ENCODE measurements at places on chromosomes 5 and 9. TPM values are rescaled to one million over a fixed set of nuclear protein-coding genes. Genes with fewer than 3 reads are reported as not detected.

NSG2 gene
- not detected for polyA plus RNA-seq

HRCT1 gene
- 12.7 TPM for polyA plus RNA-seq

MAN2A1 gene
- polyA plus RNA-seq, result 10.6 TPM

ZBTB6 gene
- polyA plus RNA-seq, result 4.4 TPM

PPP6C gene
- 37.8 TPM for polyA plus RNA-seq

CDH6 gene
- polyA plus RNA-seq, result under 0.01 TPM

PTGR1 gene
- polyA plus RNA-seq, result 59.6 TPM

FOXD4L3 gene
- 0.03 TPM for polyA plus RNA-seq

SH3GL2 gene
- polyA plus RNA-seq, result 0.76 TPM

SMIM33 gene
- polyA plus RNA-seq, result 4.7 TPM

DNAH5 gene
- polyA plus RNA-seq, result 0.04 TPM

IL9 gene
- polyA plus RNA-seq, result not detected

OR13D1 gene
- not detected for polyA plus RNA-seq

GRCh38 chr9:4335631-4336030 lies 35.8 kb upstream of the GLIS3 start:
- H3K27ac ChIP-seq, result no peak overlapping the region
- H3K4me1 ChIP-seq, result no peaks in the 10 kb centered on the region
- no peaks in the 10 kb centered on the region for H3K36me3 ChIP-seq

GRCh38 chr5:133944263-133945185 lies 23.9 kb downstream of the C5orf15 start:
- H3K27me3 ChIP-seq, result no peaks in the 10 kb centered on the region
- no peak overlapping the region for H3K4me3 ChIP-seq
- H3K36me3 ChIP-seq, result no peaks in the 10 kb centered on the region
- DNase-seq, result no peak
- no peak overlapping the region for H3K27ac ChIP-seq

DNA sequence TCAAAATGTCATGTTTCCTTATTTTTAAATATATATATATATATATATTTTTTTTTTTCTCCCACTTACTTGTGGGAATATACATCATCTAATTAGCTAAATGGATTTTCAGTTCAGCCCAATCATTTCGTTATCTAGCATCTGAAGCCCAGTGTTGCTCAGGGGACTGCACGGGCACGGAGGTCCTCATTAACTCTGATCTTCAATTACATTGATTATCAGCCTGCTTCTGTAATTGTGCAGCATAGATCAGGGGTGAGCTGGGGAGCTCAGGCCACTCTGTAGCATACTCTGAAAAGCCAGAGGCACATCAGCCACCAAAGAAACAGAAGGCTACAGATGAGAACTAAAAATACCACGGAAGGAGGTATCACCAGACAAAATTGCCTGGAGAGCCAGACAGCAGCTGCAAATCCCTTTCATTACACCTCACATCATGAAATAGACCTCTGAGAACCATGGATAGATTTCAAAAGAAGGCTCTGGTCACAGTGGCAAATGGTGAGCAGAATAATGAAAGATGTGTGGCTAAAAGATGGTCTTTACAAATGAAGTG lies 326.4 kb downstream of the TRIM32 start:
- no peak overlapping the region for H3K4me3 ChIP-seq
- H3K27me3 ChIP-seq, result no peaks in the 10 kb centered on the region
- no peaks in the 10 kb centered on the region for H3K4me1 ChIP-seq

- H3K27ac ChIP-seq, result no peak overlapping the region
- no peaks in the 10 kb centered on the region for H3K27me3 ChIP-seq
- no peaks in the 10 kb centered on the region for H3K4me1 ChIP-seq
- no peaks in the 10 kb centered on the region for H3K36me3 ChIP-seq
- no peak overlapping the region for H3K4me3 ChIP-seq
Measured at GRCh38 chr9:30622561-30622960, 1761.9 kb upstream of the ACO1 start.

DNA sequence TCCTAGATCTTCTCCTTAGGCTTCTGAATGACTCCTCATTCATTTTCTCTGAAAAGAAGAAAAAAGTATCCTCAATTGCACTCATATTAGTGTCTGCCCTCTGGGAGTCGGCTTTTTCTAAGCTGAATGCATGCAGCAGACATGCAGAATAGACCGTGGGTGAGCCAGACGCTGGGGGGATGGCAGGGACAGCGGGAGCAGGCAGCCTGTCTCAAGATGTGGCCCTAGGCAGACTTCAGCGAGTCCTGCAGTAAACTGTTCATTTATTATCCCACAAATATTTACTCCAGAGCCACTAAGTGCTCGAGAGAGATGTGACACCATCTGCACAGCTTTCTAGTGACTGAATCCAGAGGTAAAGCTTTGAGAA lies 164.9 kb upstream of the RAI14 start:
- H3K27ac ChIP-seq, result peak overlapping the region; percentile 64
- H3K4me1 ChIP-seq, result peaks cover 32% of the 10 kb centered on the region
- H3K36me3 ChIP-seq, result no peaks in the 10 kb centered on the region
- no peak overlapping the region for H3K4me3 ChIP-seq
- H3K27me3 ChIP-seq, result no peaks in the 10 kb centered on the region

DNA sequence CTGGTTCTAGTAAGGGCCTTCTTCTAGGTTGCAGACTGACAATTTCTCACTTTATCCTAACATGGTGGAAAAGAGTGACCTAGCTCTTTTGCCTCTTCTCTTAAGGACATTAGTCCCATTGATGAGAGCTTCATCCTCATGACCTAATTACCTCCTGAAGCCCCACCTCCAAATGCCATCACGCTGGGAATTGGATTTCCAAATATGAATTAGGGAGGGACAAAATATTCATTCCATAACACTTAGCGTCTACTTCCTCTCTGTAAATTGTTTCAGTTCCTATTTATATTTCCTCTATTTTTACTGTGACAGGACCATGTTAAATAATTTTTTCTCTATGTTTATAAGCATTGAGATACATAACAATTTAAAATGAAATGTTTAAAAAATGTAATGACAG lies 408.8 kb downstream of the CDH10 start:
- no peak for DNase-seq
- no peaks in the 10 kb centered on the region for H3K36me3 ChIP-seq
- no peak overlapping the region for H3K27ac ChIP-seq
- H3K4me3 ChIP-seq, result no peak overlapping the region
- H3K4me1 ChIP-seq, result no peaks in the 10 kb centered on the region
- no peaks in the 10 kb centered on the region for H3K27me3 ChIP-seq

GRCh38 chr9:135307300-135307699 lies 172.3 kb upstream of the PPP1R26 start:
- H3K36me3 ChIP-seq, result no peaks in the 10 kb centered on the region
- no peaks in the 10 kb centered on the region for H3K4me1 ChIP-seq
- H3K4me3 ChIP-seq, result no peak overlapping the region
- peaks cover 9% of the 10 kb centered on the region for H3K27me3 ChIP-seq

GRCh38 chr9:37574241-37574721 lies 1.9 kb downstream of the FBXO10 start:
- H3K4me1 ChIP-seq, result no peaks in the 10 kb centered on the region
- no peak for DNase-seq
- H3K4me3 ChIP-seq, result peak overlapping the region; percentile 71
- H3K27me3 ChIP-seq, result no peaks in the 10 kb centered on the region
- peak overlapping the region; percentile 97 for H3K27ac ChIP-seq
- no peaks in the 10 kb centered on the region for H3K36me3 ChIP-seq

DNA sequence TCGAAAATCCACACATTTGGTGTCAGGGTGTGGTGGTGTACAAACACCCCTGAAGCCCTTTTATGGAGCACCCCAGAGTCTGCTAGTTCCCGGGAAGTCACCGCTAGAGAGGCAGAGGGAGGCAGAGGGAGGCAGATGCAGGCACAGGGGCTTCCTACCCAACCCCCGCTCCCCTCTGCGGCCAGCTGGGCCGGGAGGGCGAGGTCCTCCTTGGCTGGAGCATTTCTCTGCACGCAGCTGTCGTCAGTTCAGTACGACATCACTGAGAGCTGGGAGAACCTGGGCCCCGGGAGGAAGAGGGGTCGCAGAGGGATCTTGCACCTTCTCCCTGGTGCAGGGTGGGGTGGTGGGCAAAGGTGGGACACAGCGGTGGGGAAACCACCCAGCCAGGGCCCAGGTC lies 15.8 kb upstream of the UBAC1 start:
- no peak overlapping the region for H3K4me3 ChIP-seq
- no peaks in the 10 kb centered on the region for H3K36me3 ChIP-seq
- no peaks in the 10 kb centered on the region for H3K4me1 ChIP-seq
- no peak for DNase-seq

DNA sequence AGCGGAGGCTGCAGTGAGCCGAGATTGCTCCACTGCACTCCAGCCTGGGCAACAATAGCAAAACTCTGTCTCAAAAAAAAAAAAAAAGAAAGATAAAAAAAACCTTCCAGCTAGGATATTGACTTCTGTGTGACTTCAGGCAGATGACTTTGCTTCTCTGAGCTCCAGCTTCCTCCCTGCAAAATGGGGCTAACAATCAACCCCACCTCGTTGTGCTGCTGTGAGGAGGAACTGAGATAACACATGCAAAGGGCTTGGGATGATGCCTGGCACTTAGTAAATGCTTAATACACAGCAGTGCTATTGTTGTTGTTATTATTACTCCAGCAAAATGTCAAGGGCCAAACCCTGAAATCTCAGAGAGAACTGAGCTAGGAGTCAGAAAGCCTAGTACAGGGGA lies 3.5 kb upstream of the CDX1 start:
- peaks cover 19% of the 10 kb centered on the region for H3K27me3 ChIP-seq
- peak overlapping the region; percentile 47 for H3K27ac ChIP-seq
- DNase-seq, result no peak
- H3K36me3 ChIP-seq, result no peaks in the 10 kb centered on the region
- H3K4me3 ChIP-seq, result no peak overlapping the region
- H3K4me1 ChIP-seq, result peaks cover 16% of the 10 kb centered on the region

DNA sequence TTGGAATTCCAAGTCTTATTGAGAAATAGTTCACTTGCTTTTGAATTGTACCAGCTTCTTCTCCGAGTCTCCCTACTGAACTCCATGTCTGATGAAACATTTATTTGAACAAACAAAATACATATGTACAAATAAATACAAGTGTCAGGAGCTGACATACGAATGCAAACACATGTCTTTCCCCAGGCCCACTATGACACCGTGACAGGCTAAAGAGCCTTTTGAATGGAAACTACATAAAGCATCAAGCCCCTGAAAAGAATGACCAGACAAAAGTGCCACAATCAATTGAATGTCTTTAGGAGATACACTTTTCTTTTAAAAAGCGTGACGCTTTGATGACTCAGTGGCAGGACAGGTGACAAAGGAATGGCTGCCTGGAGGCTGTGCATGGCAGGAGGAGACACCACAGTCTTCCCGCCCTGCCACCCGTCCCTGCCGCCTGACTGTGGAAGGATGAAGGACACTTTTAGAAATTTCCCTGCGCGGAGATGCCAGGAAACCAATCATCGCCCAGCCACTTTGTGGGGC lies 112.4 kb upstream of the BNC2 start:
- H3K36me3 ChIP-seq, result no peaks in the 10 kb centered on the region
- DNase-seq, result no peak
- H3K4me1 ChIP-seq, result no peaks in the 10 kb centered on the region
- H3K4me3 ChIP-seq, result no peak overlapping the region
- H3K27ac ChIP-seq, result no peak overlapping the region
- H3K27me3 ChIP-seq, result no peaks in the 10 kb centered on the region

GRCh38 chr9:31799953-31800609 lies 584.4 kb upstream of the ACO1 start:
- H3K4me3 ChIP-seq, result no peak overlapping the region
- no peaks in the 10 kb centered on the region for H3K4me1 ChIP-seq
- no peaks in the 10 kb centered on the region for H3K27me3 ChIP-seq

GRCh38 chr5:174358276-174358675 lies 312.8 kb downstream of the NSG2 start:
- H3K36me3 ChIP-seq, result no peaks in the 10 kb centered on the region
- no peaks in the 10 kb centered on the region for H3K4me1 ChIP-seq
- no peak overlapping the region for H3K4me3 ChIP-seq
- DNase-seq, result no peak
- H3K27me3 ChIP-seq, result no peaks in the 10 kb centered on the region

DNA sequence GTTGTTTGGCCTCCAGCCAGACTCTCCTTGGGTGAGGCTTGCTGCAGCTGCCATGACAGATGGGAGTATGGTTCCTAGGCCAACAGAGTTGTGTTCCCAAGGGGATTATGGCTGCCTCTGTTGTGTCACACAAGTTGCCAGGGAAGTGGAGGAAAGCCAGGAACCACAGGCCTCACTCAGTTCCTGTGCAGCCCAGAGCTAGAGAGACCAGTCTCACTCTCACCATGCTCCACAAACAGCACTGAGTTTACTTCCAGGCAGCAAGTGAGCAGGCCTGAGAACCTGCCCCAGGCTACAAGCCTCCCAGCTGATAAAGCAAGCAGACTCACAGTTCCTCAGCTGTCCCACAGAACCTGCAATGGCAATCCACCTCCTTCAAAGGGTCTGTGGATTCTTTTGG lies 273.6 kb upstream of the TAS2R1 start:
- H3K4me3 ChIP-seq, result no peak overlapping the region
- no peaks in the 10 kb centered on the region for H3K4me1 ChIP-seq
- DNase-seq, result no peak
- no peaks in the 10 kb centered on the region for H3K27me3 ChIP-seq
- no peak overlapping the region for H3K27ac ChIP-seq

DNA sequence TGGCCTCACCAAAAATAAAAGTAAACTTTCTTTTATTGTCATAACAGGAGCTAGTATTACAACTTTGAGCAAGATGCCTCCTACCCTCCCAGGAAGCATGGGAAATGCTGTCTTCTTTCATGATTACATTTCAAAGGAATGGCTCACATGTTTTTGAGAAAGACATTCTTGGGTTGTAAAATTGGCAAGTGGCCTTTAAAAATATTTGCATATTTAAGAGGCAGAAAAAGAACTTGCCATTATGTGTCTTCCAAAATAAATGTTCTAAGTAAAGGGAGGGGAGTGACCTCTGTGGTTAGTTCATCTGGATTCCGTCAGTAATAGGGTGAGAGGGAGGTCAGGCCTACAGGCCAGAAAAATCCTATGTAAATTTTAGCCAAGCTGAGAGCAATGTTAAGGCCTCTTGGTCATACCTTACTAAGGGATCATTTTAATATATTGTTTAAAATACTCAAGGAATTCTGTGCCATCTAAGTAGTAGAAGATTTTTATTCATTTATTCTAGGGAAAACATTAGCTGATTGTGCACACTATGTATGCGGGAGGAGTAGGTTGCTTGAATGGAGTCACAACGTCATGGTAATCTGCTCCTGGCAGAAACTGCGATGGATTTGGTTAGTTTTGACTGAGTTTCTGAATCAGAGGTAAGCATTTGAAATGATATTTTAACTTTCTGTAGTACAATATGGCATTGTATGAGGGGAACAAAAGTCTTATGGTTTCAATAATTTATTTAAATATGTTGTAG lies 1485.7 kb upstream of the CDH9 start:
- H3K4me1 ChIP-seq, result peaks cover 6% of the 10 kb centered on the region
- no peaks in the 10 kb centered on the region for H3K36me3 ChIP-seq
- H3K27me3 ChIP-seq, result no peaks in the 10 kb centered on the region
- no peak overlapping the region for H3K27ac ChIP-seq
- no peak for DNase-seq
- H3K4me3 ChIP-seq, result no peak overlapping the region

GRCh38 chr5:7866196-7866595 lies 2.6 kb downstream of the FASTKD3 start:
- DNase-seq, result no peak
- H3K27ac ChIP-seq, result no peak overlapping the region
- H3K36me3 ChIP-seq, result no peaks in the 10 kb centered on the region
- peaks cover 30% of the 10 kb centered on the region for H3K4me1 ChIP-seq
- H3K4me3 ChIP-seq, result no peak overlapping the region
